IMR-90 (cell line): ENCODE measurements at places on chromosomes 2 and 18.

GRCh38 chr2:46829231-46829995, 86.2 kb downstream of the MCFD2 start:
- DNase-seq: no peak

DNA sequence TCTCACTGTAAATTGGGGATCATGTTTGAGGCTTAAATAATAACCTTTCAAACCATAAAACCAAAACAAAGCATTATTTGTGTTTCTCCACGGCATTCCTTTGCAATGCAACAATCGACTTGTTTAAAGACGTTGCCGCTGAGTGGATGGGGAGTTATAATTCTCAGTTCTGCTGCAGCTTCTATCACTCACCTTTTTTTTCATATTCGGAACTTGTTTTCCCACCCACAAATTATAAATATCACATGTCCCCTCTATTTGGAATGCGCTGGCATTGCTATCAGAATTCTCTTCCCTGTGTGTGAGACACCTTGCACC, 372.8 kb upstream of the SMIM21 start:
- DNase-seq: no peak

DNA sequence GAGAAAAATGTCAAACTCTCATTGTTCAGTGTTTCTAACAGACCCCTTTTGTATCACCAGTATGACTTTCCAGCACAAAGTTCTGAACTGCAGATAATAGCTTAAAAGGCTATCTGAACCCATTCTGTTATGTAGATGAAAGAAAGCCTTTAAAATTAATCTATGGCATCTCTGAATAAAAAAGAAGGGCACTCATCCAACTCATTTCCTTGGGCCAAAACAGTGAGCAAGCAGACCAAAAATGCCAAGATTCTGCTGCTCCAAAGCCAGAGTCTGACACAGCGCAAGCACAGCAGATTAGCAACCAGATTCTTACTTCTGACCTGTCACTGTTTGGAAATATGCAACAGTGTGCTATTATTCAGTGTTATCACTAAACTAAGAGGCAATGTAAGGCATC, 22.6 kb upstream of the ITGA6 start:
- peak; percentile 91 for DNase-seq

GRCh38 chr2:19457809-19458208, 99.4 kb upstream of the OSR1 start:
- DNase-seq: no peak

DNA sequence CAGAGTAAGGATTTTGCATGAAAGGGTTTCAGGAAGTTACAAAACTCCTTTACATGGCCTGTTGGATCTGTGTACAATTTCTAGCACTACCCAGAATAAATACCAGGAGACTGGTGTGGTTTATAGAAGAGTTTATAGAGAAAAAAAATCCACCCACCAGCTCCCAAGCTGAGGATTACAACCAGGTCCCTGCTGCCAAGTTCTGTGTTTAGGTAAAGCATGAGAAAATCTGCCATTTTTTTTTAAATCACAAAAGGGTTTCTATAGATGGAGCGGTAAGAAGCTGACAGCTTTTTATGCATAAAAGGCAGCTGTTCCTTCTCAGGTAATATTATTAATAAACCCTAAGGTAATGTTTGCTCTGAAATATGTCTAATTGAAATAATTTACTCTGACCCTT, 545.4 kb upstream of the ZEB2 start:
- DNase-seq: peak; percentile 27
